Hypothalamus (tissue), 51 donors: ENCODE measurements at places on chromosomes 2 and 18.

DNA sequence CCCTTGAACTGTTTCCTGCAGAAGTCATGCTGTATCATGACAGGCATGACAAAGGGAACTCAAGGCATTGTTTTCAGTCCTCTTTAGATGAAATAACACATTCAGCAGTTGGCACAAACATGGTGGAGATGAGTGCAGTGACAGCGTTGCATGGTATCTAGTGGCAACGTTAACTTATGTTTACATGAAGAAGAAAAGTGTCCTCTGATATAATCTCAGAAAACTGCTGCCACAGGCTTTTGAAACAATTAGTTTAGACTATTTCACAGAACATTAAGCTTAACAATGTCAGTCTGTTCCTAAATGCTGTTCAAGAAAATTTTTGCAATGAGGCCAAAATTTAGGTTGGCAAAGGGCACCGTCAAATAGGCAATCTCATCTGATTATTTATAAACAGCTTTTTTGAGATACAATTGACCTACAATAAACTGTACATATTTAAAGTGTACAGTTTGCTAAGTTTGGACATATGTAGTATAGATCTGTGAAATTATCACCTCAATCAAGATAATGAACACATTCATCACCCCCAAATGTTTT is 64.7 kb downstream of the LYPD6B start:
- no peak for DNase-seq

DNA sequence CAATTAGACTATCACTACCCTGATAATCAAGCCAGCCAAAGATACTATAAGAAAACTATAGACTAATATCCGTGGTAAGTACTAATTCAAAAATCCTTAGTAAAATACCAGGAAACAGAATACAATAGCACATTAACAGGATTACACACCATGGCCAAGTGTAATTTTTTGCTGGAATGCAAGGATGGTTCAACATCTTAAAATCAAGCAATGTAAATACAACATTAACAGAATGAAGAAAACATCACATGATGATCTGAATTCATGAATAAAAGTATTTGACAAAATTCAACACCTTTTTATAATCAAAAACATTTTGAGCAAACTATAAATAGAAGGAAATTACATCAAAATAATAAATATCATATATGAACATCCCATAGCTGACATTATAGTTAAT is 350.7 kb upstream of the LRRTM1 start:
- no peak for DNase-seq

DNA sequence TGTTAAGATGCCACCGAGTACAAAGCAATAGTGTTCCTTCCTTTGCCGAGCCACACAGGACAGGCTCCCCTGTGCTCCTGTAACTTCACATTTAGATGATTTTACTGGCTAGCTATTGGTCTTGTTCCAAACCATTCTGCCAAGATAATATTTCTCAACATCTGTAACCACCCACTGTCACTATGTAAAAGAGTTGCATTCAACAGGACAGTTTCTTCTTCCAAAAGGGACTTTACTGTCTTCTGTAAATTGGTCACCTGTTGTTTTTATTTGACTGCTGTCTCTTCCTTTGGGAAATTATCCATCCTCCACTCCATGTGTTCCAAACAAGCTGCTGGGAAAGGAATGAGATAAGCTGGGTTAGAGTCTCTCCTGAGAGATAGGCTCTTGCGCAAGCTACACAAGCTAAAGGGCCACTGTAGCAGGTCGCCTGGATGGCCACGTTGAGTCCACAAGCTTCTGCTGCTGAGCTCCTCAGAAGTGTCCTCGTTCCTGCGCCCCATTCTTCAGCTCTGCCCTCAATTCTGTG is 14.4 kb upstream of the BZW1 start:
- DNase-seq: no peak

DNA sequence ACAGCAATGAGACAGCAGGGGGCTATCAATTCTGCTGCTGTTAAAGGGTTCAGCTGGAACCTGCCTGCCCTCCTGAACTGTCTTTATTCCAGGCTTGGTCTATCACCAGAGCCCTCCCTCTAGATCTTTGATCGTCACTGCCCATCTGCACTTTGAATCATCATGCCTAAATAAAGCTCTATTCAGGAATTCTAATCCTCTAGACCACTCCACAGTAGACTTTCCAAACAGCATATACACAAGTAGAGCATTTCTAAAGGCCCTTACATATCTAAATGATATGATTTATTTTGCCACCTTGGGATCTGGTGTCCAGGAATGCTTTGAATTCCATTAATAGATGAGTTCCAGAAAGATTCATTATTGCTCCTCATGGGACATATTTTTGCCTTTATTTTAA is 542.1 kb upstream of the SYT4 start:
- DNase-seq: no peak

DNA sequence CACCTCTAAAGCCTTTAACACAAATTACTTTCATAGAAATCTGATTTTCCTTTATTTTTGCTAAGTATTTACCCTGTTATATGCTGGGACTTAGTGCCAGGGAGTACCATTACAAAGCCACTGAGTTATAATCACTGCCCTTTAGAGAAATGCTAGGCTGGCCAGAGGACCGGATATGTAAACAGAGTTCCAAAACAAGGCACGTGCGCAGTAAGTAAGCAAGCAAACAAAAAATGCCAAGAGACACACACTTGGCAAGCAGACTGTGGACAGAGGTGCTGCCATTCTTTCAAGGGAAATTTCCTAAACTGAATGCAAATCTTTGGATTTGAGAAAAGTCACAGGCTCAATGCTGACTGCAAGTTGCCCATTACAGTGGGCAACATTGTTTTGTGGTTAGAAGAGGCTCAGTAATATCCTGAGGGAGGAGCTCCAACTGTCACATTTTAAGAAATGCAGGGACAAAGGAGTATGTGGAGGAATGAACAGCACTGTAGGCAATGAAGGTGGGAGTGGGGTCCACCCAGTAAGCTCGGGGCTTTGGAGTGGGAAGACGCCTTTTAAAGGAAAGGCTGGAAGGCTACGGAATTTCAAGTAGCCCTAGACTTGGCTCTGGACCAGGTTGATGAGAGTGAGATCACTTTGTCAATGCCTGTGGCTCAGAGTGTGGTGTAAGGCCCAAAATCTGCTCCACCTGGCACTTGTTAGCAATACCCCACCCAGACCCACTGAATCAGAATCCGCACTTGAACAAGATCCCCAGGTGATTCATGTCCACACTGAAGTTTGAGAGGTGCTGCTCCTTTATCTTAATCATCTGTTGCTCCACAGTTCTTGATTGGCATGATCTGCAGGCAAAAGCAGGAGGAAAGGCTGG is 2.1 kb upstream of the PARD6G start:
- no peak for DNase-seq

DNA sequence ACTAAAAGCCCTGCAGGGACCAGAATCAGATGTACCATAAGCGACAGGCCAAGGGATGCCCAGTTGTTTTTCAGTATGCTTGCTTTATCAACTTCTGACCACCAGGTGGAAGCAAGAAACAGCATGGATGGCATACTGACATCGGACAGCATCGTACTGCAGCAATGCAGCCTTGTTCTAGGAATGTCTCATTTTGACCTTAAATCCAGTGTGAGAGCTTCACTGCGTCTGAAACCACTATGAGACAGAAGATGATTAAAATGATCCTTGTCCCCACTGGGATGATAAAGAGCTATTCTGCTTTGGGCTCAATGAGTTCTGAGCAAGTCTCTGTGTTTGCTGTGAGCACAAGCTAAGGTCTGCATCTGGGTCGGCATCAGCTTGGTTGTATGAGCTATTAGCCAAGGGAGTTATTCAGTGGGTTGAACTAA is 54.3 kb downstream of the CDK15 start:
- peak; percentile 24 for DNase-seq

DNA sequence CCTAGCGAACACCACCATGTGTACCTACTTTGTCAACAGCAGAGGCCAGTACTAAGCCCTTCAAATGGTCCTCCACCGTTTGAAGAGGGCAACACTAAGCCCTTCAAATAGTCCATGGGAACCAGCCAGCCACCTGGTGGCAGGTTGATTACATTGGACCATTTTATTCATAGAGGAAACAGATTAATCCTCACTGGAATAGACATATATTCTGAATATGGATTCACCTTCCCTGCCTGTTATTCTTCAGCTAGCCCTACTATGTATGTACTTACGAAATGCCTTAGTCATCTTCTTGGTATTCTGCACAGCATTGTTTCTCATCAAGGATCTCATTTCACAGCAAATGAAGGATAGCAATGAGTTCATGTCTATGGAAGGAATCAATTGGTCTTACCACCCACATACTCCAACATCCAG is 10.0 kb upstream of the ZNF396 start:
- DNase-seq: no peak

DNA sequence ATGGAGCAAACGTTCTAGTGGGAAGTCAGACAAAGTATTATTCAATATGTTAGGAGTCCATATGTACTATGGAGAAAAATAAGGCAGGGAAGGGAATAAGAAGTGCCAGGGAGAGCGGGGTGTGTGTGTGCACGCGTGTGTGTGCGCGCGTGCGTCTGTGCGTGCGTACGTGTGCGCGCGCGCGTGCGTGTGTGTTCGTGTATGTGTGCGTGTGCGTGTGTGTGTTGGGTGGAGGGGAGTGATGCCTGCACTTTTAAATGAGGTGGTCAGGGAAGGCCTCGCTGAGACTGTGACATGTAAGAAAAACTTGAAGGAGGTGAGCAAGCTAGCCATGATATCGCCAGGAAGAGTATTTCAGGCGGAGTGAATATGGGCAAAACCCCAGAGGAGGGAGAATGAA is 1.6 kb upstream of the MREG start:
- DNase-seq: no peak
